HCT116 (cell line): ENCODE measurements at places on chromosomes 3 and 15. TPM values are rescaled to one million over a fixed set of nuclear protein-coding genes. Genes with fewer than 3 reads are reported as not detected.

- H3K27me3 ChIP-seq: no peaks in the 10 kb centered on the region
- no peak overlapping the region for H3K4me3 ChIP-seq
- peaks cover 13% of the 10 kb centered on the region for H3K4me1 ChIP-seq
- H3K27ac ChIP-seq: no peak overlapping the region
Measured at GRCh38 chr3:118805007-118805406, 229.6 kb downstream of the IGSF11 start.

DNA sequence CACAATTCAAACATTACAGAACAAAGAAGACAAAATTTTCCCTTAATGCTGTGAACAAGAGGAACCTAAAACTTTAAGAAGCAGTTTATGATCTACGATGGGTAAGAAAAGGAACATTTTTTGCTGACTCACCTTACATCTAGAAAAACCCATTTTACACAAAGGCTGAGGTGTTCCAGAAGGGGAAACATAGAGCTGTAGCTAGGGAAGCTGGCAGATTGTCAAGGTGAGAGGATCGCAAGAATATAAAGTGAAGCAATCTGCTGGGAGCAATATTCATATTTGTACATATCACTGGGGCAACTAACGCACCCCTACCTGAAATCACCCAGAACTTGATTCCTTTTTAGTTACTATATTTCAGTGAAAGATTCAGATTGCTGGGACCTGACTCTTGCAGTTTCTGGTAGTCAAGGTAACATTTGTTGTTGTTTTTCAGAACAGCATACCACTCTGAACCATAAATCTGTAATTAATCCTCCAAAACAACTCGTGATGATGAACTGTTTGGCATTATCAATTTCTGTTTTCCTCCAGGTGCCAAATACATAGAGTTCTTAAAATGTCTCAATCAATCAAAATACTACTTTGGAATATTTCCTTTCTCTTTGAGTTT, 184.1 kb upstream of the LRRC3B start:
- H3K36me3 ChIP-seq: no peaks in the 10 kb centered on the region
- DNase-seq: no peak
- H3K27ac ChIP-seq: no peak overlapping the region
- no peaks in the 10 kb centered on the region for H3K4me1 ChIP-seq
- H3K4me3 ChIP-seq: no peak overlapping the region
- H3K27me3 ChIP-seq: no peaks in the 10 kb centered on the region

Gene NR2E3
- 0.59 TPM for total RNA-seq

- H3K27ac ChIP-seq: no peak overlapping the region
- no peaks in the 10 kb centered on the region for H3K4me1 ChIP-seq
- DNase-seq: no peak
- no peak overlapping the region for H3K4me3 ChIP-seq
- no peaks in the 10 kb centered on the region for H3K36me3 ChIP-seq
Measured at GRCh38 chr3:191269289-191270085, 59.7 kb upstream of the CCDC50 start.

DNA sequence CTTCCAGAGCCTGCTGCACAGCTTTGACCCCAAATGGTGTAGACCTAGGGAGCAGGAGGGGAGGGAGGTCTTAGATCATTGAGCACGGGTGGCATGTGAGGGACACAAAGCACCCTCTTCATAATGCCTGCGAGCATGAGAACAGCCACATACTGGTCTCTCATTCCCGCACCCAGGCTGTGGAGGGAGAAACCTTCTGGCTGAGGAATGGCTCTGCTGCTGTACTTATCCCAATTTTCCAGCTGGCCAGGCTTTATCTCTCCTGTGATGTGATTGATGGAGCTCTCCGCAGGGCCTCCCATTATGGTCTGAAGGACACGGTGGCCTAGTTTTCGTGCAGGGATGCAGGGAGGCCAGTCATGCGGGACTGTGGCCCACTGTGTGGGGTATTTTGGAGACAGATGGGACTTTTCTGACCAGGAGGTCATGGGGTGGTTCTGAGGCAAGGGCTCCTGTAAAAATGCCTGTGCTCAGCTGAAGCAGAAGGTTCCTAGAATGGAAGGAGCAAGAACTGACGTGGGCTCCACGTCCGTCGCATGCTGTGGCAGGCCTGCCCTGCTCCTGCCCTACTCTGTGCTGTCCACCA, 251.5 kb downstream of the PLCL2 start:
- no peak overlapping the region for H3K27ac ChIP-seq
- no peaks in the 10 kb centered on the region for H3K36me3 ChIP-seq
- H3K4me1 ChIP-seq: no peaks in the 10 kb centered on the region
- H3K4me3 ChIP-seq: no peak overlapping the region
- DNase-seq: no peak
- H3K27me3 ChIP-seq: no peaks in the 10 kb centered on the region
